ENCODE measurements at places on chromosomes 7 and 10.

DNA sequence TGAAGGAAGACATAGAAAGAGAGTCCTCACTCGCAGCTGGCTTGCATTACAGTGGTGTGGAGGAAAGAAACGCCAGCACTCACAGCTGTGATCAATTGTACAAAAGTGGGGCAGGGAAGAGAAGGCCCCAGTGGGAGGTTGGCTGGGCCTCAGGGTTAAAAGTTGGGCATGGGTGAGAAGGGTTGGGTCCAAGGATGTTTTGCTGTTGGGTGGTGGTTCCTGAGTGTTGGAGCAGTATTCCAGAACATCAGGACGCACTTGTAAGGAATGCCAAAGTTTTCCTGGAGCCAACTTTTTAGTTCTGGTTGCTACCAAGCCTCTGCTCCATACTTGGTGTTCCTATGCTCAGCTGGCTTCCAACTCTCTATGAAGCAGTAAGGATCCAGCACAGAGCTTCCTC lies 55.4 kb upstream of the MKRN1 start:
- DNase-seq, result no peak

DNA sequence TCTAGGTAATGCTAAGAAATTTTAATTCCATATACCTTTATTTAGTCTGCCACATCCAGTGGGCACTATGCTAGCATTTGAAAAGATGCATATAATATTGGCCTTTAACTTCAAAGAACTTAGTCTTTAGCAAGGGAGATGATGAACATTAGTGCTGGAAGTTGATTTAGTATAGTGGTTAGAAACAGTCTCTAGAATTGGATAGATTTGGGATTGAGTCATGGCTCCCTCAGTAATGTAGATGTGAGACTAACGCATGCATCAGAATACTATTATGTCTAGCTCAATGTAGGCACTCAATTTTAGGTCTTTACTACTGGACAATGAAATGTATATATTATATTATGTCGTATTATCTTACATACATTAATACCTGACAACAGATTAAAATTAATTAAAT lies 5.8 kb downstream of the DKK1 start:
- no peak for DNase-seq

- DNase-seq, result no peak
Measured at GRCh38 chr10:126475074-126475691, 86.9 kb upstream of the ADAM12 start.

DNA sequence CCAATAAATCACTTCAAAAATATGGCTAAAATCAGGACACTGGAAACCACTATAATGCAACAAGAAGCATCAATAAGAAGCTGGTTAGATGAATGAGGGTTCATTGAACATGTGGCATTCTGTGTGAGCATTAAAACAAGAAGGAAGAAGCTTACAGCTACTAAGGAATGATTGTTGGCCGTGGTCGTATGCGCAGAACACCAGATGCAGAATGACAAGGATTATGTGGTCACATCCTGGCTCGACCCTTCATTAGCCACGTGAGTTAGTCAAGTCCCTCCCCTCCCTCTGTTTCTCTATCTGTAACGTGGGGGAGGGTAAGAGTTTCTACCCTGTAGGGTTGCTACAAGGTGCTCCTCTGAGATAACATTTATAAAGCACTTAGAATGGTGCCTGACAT lies 174.3 kb downstream of the ADAM12 start:
- DNase-seq, result no peak

DNA sequence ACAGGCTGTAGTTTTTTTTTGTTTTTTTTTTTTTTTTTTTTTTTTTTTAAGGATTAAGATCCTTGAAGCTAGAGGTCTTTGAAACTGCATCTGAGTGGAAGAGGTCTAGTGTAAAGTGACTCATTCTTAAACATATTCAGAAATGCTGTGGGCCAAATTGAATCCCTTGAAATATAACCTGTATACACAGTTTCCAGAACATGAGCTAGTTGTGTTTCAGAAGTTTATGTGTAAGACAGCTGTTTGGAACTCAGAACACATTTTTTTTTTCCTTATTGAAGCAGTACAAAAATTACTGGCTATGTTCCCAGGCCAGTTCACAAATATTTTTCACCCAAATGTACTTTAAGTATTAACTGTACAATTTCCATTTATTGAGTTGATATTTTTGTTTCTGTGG lies 67.9 kb downstream of the PPP1R9A start:
- no peak for DNase-seq

- DNase-seq, result no peak
Measured at GRCh38 chr7:131072505-131073091, 255.1 kb upstream of the MKLN1 start.

- DNase-seq, result no peak
Measured at GRCh38 chr7:106260136-106260561, 24.6 kb downstream of the NAMPT start.

GRCh38 chr10:120741396-120741795 lies 109.8 kb upstream of the WDR11 start:
- DNase-seq, result no peak

DNA sequence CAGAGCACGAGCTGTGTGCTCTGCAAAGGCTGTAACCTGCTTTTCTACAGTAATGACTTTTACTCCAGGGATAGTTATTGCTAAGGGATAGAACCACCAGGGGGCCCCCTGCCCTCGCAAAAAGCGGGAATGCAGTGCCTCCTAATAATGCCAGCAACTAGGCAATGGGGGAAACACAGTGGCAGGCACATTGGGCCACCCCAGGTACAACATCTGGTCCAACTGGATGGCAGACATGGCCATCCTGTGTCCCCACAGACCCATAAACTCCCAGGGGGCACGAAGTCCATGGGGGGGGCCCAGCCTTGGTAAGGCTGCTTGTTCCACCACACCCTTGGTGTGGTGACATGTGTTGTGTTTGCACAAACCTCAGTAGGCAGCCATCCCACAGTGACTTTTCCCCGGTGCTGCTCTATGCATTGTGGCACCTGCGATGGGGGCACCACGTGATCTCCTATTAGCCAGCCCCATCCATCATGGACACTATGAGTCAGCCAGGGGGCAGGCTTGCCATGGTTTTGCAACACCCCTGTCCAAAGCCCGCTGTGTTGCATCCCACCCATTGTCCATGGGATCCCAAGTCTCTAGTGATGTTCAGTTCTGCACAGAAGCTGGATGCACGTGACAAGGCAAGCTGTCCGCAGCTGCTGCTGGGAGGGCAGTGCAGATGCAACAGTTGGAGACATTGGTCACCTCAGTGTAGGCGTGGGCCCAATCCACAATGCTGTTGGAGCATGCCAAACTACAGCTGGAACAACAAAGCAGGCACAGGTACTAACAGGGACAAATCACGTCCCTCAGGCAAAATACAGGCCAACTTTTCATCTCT lies 84.0 kb downstream of the ANLN start:
- DNase-seq, result no peak

DNA sequence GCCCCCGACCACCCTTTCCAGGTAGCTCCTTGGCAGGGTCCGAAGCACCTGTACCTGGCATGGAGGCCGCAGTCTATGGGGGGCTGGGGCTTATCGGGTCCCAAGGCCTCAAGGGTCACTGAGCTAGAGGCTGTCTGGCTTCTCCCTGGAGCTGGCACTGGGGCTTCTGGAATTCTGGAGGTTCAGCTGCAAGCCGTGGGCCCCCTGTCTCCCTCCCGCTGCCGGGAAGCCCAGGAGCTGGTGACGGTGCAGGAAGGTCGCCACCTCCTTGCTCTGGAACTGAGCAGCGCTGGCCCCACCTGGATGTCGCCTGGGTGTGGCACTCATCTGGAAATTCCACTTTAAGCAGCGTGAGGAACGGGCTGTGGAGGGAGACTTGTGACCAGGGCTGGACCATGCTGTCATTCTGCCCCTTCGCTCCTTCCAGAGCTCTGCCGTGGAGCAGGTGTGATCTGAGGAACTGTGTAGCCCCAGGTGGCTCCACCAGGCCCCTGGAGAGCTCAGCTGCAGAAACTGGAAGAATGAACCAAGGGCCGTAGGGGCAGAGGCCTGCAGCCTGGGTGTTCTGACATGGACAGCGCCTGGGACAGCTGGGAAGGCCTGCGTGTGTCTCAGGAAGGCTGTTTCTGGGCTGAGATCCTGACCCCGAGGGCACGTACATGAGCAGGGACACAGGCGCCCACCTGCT lies 129.7 kb upstream of the PPP2R2D start:
- DNase-seq, result no peak

- no peak for DNase-seq
Measured at GRCh38 chr7:142720172-142720773, 29.0 kb upstream of the PRSS1 start.

- no peak for DNase-seq
Measured at GRCh38 chr7:8056439-8056838, 87.8 kb downstream of the GLCCI1 start.

DNA sequence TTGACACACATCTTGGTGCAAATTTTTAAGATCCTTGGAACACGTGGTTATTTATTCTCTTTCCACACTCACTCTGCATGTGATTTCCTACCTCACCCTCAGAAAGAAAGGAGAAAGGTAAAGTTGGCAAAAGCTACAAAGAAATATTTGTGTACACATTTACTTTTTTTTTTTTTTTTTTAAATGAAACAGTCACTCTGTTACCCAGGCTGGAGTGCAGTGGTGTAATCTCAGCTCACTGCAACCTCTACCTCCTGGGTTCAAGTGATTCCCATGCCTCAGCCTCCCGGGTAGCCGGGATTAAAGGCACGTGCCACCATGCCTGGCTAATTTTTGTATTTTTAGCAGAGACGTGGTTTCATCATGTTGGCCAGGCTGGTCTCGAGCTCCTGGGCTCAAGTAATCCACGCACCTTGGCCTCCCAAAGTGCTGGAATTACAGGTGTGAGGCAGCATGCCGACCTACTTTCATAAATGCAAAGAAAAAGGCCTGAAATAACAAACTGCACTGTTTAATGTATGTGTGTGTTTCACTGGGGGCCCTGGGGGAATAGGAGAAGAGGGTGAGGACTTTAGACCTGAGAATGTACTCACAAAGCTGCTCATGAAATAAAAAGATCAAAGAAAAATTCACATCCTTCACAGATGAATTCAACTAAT lies 71.6 kb upstream of the GRID1 start:
- no peak for DNase-seq

- peak; percentile 9 for DNase-seq
Measured at GRCh38 chr10:119030421-119031250, 1.1 kb downstream of the NANOS1 start.

GRCh38 chr7:2934984-2935740 lies 91.1 kb upstream of the GNA12 start:
- no peak for DNase-seq

- no peak for DNase-seq
Measured at GRCh38 chr7:41107330-41107937, 595.5 kb downstream of the INHBA start.

GRCh38 chr10:103554488-103555324 lies 61.2 kb downstream of the NEURL1 start:
- DNase-seq, result peak; percentile 33

DNA sequence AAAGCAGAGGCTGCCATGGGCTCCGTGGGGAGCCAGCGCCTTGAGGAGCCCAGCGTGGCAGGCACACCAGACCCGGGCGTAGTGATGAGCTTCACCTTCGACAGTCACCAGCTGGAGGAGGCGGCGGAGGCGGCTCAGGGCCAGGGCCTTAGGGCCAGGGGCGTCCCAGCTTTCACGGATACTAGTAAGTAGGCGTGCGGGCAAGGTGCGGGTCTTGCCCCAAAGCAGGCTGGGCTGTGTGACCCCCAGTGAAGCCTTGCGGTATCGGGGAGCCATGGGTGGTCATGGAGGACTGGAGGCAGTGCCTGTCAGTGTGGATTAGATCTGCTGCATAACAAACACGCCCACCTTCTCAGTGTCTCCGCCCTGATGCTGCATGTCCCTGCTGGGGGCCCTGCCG lies 5.1 kb downstream of the SLC29A4 start:
- DNase-seq, result no peak

GRCh38 chr7:50331564-50332208 lies 27.2 kb downstream of the IKZF1 start:
- no peak for DNase-seq

DNA sequence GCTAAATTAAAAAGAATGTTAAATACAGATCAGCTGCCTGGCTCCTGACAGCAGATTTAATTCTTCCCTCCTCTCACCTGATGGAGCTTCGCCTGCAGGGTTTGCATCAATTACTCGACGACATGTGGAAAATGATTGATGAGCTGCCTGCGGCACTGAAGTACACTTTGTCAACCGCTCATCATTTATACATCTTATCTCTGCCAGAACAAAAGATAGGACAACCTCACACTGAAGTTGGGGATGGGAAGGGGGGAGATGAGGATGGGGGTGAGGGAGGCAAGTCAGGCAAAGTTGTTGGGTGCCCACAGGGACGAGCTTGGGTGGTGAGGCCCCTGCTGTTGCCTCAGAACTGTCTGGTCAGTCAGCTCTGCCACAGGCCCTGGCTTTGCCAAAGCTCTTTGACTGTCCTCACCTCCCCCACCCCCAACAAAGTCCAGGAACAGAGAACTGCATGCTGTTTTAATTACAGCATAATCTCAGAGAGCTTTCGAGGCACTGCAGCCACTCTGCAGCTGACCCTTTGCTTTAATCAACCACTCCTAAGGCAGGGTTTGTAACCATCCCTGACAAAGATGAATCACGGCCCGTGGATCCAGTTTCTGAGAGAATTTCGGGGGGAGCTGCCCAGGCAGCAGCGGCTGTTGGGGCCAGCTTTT lies 702.3 kb downstream of the LRMDA start:
- DNase-seq, result no peak

DNA sequence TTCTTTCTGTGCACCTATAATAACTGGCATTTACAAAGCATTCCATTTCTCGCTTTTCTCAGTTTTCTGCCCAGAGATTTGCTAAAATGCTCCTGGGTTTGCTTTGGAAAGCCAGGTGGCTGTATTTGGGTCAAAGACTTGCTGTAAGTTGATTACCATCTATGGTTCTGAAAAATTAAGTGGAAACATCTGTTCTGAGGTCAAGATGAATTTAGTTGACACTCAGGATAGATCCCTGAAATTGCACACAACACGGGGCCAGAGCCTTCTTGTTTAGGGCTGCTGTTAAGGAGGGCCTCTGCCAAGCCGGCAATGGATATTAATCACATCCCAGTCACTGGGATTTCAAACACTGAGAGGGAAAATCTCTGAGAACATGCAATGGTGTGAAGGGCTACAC lies 111.6 kb upstream of the GLI3 start:
- DNase-seq, result no peak

DNA sequence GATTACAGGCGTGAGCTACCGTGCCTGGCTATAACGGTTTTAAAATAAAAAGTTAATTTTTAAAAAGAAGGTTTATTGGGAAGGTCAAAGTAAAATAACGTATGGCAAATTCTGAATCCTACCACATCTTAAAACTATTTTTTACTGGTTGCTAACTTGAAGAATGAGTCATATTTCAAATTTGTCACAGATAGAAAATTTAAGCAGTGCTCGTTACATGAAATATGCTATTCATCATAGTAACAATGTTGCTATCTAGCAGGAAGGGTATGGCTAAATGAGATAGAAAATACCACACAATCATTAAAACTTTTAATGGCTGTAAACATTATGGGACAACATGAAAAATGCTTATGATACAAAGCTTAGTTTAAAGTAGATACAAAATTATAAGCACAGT lies 500.5 kb downstream of the PHTF2 start:
- DNase-seq, result no peak

GRCh38 chr7:66837007-66837406 lies 84.0 kb upstream of the TMEM248 start:
- DNase-seq, result peak; percentile 52

GRCh38 chr10:74831518-74832120 lies 5.2 kb downstream of the KAT6B start:
- no peak for DNase-seq
